CD14-positive monocyte (primary cell): ENCODE measurements at places on chromosomes 13 and 19. TPM values are rescaled to one million over a fixed set of nuclear protein-coding genes. Genes with fewer than 3 reads are reported as not detected.
A peak's percentile ranks its signal among the peaks of the same experiment; 100 is the strongest.

Gene PGLYRP1
- polyA plus RNA-seq, result 0.20 and 0.37 TPM in 2 replicates

Gene CADM4
- polyA plus RNA-seq, result 0.91 and 1.0 TPM in 2 replicates

Gene MCOLN1
- polyA plus RNA-seq, result 32.8 TPM

DNA sequence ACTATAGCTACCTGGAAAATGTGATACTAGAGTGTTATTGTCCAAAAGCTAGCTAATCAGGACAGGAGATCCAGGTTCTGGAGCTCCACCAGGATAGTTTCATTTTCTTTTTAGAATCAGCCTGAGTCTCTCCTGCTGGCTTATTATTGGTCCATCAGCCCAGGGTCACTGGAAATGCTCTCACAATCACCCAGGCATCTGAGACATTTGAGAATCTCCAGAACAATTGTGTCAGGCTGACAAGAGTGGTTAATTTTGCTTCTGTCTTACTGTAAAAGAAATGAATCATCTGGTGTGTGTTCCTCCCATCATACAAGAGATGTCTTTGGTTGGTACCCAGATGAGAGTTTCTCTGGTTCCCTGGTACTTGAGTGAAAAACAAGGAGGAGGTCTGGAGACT, 43.6 kb upstream of the ZNF681 start:
- no peak for DNase-seq

DNA sequence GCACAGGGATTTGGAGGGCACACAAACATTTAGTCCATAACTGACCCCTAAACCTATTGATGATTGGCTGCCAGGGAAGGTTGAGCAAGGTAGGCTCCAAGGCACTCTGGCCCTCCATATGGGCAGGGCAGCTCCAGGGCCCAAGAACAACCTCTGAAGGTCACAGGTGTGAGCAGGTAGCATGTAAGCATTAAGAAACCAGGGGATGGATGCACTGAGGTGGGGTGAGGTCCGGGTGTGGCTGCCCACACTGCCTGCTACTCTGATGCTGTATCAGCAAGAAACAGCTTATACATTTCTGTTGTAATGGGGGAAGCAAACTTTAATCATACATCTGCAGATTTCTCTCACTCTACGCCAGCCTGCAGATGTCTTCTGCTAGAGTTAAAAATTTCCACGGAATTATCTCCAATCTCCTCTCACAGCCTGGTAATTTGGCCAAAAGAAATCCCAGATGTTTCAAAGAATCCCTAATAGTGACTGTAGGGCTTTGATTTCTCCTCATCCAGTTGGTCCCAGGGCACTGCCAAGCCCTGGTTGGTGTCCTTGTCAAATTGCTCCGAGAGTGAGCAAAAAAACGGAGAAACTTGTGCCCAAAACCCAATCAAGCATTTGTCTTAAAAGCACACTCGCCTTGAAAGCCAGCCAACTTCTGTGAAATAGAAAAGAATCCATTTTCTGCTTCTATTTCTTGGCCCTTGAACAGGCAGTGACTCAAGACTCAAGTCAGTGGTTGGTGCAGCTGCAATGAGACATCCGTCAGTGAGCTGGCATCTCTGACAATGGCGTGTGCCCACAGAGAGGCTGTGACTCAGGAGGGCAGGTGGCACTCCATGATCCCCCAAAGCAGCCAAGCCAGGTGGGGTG, 72.5 kb upstream of the MRI1 start:
- DNase-seq, result no peak

- peak; percentile 86 for DNase-seq
These were observed at the start of gene ZIK1 for GRCh38 chr19:57583521-57584416. ZIK1 (plus strand) TSS chr19:57584145; CDS start chr19:57584357, 212 bp downstream.

- peak; percentile 81 for DNase-seq
These were observed 9.8 kb upstream of the SIGLEC10 start for GRCh38 chr19:51427201-51427600.

DNA sequence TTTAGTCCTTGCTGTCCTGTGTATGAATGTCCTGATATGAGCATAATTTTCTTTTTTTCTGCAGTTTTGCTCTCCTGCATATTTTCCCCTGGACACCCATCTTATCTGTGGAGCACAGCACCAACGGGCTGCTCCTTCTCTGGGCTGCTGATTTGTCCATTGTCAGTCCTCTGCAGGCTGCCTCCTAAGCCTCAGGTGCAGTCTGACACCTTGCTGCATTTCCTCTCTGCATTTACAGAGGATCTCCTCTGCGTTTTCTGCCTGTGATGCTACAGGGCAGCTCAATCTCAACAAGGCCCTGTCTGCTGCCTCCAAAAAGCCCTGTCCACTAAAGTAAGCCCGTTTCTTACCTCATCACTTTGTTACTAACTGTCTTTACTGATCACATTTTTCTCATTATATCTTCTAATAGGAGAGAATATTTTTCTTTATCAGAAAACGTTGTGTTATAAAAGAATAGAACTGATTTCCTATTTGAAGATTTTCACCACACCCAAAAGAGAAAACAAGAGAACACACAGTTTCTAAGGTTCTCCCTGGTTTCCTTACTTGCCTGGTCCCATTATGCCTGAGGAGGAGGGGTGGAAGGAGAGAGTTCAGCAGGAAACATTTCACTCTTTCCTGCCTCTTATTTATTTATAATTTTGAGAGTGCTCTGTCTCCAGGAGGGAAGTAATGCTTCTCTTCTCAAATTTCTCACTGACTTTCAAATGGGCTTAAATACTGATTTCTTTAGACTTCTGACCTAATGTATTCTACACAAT, 65.6 kb upstream of the TDRD3 start:
- no peak for DNase-seq

DNA sequence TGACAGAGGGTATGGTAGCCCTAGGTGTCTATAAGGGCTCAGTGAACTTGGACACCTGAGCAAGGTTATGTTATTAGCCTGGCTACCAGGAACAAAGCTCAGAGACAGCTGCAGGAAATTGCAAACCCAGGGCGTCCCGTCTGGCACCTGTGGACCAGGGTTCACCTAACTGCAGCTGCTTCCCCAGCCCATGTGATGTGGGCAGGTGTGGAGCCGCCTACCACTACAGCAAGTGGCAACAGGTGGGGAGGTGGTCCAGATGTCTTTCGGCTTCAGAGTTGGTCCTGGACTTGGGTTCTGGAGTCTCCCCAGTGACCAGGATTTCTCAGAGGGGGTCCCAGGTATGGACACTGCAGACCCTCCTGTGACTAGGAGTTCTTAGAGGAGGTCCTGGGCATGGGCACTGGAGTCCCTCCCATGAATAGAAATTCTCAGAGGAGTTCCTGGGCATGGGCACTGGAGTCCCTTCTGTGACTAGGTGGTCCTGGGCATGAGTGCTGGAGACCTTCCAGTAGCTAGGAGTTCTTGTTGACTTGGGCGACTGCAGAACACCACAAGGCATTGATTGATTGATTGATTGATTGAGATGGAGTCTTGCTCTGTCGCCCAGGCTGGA, 25.2 kb downstream of the ACTL9 start:
- no peak for DNase-seq

Gene DPF1
- polyA plus RNA-seq, result not detected

- DNase-seq, result no peak
These were observed 93.3 kb upstream of the ZNF536 start for GRCh38 chr19:30278882-30279254.

Gene ELANE
- polyA plus RNA-seq, result 1.3 TPM

Gene METTL21C
- polyA plus RNA-seq, result not detected in 2 replicates

Gene CYP2A7
- polyA plus RNA-seq, result not detected

DNA sequence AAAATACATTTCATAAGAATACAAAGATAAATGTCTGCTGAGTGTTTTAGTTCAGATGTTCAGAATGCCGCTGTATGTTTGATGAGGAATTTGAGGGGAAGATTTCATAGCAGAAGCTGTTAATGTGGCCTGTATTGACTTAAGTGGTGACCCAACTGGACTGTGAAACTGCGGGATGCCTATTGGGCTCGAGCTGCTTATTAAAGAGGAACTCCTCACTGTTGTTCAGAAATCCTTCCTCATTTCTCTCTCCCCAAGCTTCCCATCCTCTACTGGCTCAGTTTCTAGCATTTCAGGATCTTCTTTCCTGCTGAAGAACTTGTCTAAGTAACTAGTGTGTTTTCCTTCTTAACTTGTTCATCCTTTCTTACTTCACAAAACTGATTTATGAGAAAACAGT, 20.4 kb downstream of the DGKH start:
- DNase-seq, result peak; percentile 53

Gene IZUMO2
- polyA plus RNA-seq, result not detected

DNA sequence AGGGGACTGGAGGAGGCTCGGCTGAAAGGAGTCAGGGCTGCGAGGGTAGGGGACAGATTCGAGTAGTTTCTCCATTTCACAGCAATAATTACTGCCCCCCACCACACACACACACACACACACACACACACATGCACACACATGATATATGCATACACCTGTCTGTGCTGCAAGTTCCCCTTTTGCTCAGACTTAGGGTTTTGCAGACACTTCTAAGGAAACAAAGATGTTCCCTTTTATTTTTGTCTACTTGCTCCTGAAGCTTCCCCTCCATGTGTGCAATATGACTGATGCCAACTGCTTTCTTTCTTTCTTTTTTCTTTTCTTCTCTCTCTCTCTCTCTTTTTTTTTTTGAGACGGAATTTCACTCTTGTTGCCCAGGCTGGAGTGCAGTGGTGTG, 13.4 kb downstream of the MBD3L2B start:
- no peak for DNase-seq

DNA sequence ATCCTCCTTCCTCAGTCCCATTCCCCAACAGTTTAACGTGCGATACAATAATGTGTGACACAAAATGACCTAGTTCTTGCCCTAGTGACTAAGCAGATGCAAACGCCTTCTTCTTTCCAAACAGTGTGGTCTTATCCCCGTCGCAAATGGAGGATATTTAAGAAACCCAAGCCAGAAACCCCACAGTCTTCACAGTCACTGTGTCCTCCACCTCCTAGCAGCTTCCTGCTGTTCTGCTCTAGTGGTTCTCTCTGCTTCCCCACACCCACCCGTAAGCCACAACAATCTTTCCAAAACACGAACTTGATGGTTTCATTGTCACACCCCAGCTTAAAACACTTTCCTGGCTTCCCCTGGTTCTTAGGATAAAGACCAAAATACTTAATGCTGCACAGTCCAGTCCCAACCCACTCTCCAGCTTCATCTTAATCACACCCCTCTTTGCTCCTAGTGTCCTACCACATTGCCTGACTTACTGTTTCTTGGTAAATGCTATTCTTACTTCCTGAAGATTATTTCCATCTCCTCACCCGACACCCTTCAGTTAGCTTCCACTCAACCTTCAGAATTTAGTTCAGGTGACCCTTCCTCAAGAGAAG, 32.3 kb downstream of the ITM2B start:
- no peak for DNase-seq

DNA sequence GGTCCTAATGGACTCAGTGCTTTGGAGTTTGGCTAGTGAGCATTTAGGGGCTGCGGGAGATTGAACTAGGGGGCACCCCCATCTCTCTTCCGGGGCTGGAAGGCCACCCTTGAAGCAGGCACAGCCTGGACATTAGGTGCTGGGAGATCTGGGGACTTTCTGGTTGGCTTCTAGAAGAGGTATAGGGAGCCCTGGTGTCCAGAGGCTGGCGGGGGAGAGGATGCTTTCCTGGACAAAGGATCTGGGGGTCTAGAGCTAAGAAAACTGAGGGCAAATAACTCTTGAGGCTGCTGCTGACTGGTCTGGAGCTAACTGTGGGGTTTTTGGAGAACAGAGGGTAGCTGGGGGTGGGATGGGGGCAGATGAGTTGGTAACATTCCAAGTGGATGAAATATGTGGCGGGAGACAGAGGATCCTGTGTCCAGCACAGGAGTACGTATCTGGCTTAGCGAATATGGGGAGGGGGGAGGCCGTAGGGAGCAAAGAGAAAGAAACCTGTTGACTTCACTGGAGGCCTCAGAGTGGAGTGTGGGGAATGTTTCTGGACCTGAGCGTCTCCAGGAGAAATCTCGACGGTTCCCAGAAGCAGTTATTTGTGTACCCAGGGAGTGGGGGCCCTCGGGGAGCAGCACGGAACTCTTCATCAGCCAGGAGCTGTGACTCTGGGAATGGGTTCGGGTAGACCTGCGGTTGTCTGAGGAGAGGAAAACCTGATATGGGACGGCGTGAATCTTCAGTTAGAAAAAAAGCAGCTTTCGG, 1.4 kb downstream of the HNRNPUL1 start:
- DNase-seq, result peak; percentile 16

Gene ZNF583
- polyA plus RNA-seq, result 0.59 and 1.3 TPM in 2 replicates

- DNase-seq, result no peak
These were observed 50.5 kb downstream of the STARD13 start for GRCh38 chr13:33235078-33235477.

DNA sequence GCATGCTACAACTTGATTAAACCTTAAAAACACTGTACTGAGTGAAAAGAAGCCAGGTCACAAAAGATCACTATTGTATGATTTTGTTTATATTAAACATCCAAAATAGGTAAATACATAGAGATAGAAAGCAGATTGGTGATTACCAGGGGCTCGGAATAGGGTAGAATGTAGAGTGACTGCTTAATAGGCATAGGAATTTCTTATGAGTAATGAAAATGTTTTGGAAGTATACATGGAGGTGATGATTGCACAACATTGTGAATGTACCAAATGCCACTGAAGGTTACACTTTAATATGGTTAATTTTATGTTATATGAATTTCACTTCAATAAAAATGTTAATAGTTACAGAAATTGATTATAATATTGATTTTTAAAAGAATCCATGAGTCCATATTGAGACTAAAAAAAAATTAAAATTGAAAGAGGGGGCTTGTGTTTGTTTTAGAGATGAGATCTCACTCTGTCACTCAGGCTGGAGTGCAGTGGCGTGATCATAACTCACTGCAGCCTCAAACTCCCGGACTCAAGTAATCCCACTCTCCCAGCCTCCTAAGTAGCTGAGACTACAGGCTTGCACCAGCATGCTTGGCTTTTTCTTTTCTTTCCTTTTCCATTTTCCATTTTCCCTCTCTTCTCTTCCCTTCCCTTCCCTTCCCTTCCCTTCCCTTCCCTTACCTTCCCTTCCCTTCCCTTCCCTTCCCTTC, 85.1 kb downstream of the FNDC3A start:
- DNase-seq, result no peak

DNA sequence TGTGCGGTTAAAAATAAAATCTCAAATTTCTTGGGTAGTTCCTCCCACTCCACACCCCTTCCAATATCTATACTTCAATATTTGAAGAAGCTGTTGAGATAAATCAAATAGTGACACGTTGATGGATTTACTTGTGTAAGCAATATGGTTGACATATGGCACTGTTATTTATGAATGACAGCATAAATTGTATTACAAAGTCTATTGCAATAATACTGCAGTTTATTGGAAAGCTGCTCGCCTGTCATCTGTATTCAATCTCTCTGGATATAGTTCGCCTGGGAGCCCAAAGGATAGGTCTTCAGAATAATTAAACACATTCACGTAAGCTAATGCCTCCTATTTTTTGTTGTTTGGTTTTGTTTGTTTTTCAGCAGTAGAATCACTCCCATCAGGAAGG, 5.0 kb upstream of the ZIC5 start:
- DNase-seq, result no peak

- no peak for DNase-seq
These were observed 1.4 kb upstream of the NTF4 start for GRCh38 chr19:49065905-49066512.

DNA sequence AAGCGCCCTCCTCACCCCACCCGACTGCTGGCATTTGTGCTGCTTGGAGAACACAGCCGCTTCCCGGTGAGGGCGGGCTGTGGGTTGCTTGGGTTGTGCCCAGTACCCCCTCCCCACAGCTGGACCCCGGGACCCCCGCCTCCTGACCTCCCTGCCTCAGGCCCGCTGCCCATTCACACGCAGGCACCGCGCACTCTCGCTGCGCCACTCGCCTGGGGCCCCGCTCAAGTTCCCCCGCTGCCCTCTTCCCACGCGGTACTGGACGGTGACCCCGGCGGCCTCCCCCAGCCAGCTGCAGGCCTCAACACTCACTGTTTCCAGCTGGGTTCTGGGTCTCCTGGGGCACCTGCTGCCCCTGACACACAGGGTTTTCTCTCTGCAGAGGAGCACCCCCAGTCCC, 16.4 kb downstream of the PLEKHJ1 start:
- no peak for DNase-seq

- DNase-seq, result no peak
These were observed 232.2 kb downstream of the GGACT start for GRCh38 chr13:100356426-100356825.

Gene PSG11
- not detected in 2 replicates for polyA plus RNA-seq
